ENCODE measurements at places on chromosomes 3 and 15.

GRCh38 chr3:45499529-45499928 is 95.0 kb upstream of the LIMD1 start:
- no peak for DNase-seq

- DNase-seq: no peak
Measured at GRCh38 chr15:95304947-95305400, 1025.5 kb upstream of the NR2F2 start.

GRCh38 chr3:146250449-146251382 is at the start of gene PLSCR4:
Gene PLSCR4, minus strand, starts transcription at chr3:146251105. Its CDS starts 29,034 bp downstream, at chr3:146222071.
- DNase-seq: no peak

DNA sequence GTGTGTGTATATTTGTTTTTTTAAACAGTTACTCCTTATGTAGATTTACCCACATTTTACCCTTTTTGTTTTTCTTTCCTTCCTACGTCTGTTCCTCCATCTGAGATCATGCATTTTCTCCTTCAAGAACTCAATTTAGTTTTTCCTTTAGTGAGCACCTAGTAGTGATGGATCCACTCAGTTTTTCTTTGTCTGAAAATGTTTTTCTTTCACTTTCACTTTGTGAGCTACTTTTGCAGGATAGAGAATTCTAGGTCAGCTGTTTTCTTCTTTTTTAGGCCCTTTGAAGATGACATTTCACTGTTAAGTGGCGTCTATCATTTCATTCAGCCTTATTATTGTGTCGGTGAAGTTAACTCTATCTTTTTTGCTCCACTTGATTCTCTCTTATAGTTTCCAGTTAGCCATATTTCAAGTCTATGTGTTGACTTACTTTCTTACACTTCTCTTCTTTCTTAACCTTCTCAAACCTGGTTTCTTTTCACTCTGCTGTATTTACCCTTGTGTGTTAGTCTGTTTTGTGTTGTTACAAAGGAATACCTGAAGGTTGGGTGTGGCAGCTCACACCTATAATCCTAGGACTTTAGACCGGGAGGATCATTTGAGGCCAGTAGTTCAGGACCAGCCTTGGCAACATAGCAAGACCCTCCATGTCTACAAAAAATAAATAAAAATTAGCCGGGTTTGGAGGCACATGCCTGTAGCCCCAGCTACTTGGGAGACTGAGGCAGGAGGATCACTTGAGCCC is 55.8 kb downstream of the PRKCI start:
- no peak for DNase-seq

DNA sequence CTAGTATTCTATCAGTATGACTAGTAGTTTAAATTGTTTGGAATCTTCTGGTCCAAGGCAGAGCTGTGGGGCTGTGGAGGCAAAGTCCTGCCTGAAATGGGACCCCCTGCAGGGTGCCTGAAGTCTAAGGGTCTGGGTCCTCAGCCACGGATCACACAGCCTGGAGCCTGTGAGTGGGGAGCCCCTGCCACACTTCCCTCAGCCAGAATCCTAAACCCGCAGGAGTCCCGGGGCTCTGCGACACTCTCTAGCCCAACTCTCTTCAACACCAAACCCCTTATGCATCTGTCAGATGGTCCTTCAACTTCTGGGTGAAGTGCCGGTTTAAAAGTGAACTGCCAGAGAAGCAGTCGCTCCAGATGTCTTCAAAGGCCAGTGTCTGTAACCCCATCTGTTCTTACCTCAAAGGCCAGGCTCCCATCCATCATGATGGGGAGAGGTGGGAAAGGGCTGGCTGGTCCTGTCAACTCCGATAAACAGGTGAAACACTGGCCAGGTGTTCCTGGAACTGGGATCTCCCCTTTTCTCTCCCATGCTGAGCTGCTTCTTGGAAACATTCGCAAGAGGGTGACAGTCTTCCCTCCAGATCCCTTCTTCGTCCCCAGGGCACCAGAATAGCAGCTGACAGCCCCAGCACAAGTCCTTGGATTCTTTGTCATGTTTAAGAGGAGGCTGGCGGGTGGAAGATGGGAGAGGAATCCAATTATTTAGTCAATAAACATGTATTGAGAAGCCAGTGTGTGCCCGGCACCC is 45.6 kb downstream of the CPN2 start:
- DNase-seq: no peak

DNA sequence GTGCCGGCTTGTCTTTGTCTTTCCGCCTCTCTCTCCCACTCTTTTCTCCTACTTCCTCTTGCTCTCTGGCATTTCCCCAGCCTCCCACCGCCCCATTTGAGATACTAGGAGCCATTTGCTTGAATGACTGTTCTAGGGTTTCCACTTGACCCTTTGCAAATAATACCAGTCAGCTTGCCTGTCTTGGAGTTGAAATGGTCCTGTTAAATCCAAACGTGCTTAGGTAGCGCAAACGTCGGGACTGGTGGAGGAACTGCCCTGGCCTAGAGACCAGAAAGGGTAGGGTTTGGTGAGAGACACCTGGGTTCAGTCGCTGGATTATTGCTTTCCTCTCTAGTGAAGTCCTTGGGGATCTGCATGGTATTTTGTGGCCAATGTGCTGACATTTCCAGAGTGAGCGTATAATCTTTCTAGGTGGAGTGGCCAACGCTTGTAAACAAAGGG is 10.6 kb downstream of the ZIC1 start:
- DNase-seq: no peak

All from stimulated activated CD4-positive, alpha-beta T cell treated with anti-CD3 and anti-CD28 coated beads, Interleukin-2, amount 100 ng/mL, for 24 hours (primary cell).